ENCODE measurements at places on chromosomes 7 and 10.

DNA sequence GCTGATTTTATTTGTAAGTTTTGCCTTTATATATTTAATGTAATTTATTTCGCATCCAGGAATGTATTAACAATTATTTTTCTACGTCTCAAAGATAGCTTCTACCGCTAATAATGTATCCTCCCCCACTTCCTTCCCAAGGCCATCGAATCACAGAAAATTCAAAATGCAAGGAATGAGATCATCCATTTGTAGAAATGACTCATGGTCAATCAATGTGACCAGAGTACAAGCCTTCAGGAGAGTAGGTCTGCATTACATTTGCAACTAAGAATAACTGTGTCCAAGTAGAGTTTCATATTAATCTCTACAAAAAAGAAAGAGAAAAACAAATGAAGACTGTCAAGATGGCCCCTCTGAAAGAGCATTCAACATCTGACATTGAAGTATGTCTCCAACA is 205.9 kb upstream of the PHF14 start:
- no peak for DNase-seq

GRCh38 chr7:83541187-83541960 is 107.6 kb downstream of the SEMA3E start:
- no peak for DNase-seq

GRCh38 chr10:57979956-57980355 is 287.7 kb downstream of the IPMK start:
- DNase-seq = no peak

DNA sequence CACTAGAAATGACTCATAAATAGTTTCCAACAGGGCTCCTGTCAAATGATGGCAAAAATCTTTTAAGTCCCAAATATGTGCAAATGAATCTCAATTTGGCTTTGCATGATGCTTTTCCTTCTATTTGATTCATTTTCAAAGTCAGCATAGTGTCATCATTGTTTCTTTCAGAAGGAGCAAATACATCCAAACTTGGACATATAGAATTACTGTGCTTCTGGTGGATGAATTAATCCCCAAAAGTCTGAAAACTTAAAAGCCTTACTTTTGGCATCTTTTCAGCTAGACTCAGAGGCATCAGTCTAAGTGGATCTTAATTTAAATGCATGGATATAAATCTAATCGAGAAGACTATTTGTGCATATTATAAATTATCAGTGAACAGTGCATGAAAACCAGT is 578.1 kb upstream of the FZD8 start:
- DNase-seq = no peak
